ENCODE measurements at places on chromosomes 2 and 18. TPM values are rescaled to one million over a fixed set of nuclear protein-coding genes. Genes with fewer than 3 reads are reported as not detected.

GRCh38 chr2:149885468-149885867, 297.9 kb upstream of the MMADHC start:
- no peak for DNase-seq

DNA sequence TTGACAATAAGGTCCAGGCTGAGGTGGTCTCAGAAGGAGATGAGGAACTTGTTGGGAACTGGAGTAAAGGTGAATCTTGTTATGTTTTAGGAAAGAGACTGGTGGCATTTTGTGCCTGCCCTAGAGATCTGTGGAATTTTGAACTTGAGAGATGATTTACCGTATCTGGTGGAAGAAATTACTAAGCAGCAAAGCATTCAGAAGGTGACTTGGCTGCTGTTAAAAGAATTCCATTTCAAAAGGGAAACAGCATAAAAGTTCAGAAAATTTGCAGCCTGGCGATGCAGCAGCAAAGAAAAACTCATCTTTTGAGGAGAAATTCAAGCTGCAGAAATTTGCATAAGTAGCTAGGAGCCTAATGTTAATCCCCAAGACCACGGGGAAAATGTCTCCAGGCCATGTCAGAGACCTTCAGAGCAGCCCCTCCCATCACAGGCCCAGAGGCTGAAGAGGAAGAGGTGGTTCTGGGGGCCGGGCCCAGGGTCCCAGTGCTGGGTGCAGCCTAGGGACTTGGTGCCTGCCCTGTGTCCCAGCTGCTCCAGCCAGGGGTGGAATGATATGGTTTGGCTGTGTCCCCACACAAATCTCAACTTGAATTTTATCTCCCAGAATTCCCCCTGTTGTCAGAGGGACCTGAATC, 73.5 kb downstream of the FIGN start:
- DNase-seq = no peak

DNA sequence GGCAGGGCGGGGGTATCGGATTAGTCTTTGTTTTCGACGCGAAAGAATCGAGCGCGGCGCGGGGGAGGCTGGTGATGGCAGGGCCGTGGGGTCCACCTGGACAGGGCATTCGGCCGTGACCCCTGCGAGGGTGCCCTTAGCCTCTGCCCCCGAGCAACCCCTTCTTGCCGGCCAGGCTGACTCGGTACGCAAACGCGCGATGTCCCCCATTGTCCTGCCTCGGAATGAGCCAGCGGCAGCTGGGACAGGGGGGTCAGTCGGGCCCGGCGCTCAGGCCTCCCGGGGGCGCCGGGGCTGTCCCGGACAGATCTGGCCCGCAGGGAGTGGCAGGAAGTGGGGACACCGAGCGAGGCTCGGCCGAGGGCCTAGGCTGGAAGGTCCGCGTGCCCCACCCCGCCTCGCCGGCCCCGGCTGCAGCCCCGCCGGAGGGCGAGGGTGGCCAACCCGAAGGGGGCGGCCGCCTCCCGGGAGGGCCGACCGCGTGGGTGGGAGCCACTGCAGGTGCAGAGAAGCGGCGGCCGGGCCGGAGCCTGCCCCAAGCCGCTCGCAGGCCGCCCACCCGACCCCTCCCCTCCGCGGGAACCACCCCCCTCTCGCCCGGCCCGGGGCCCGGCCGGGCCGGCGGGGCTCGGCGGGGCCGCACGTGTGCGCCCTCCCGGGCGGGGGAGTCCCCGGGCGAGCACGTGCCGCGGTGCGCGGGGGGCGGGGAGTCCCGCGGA, at the start of gene TET3:
Gene TET3, plus strand, starts transcription at position 708 of the 719 bp plus-strand sequence. CDS start 1,494 bp downstream, outside the sequence.
- DNase-seq = peak; percentile 70

- DNase-seq = no peak
Observed at GRCh38 chr2:214322662-214323061, 88.2 kb upstream of the VWC2L start.

ACP1 gene
- 68.7 TPM for total RNA-seq

SRD5A2 gene
- total RNA-seq = 0.30 TPM

- DNase-seq = no peak
Observed at GRCh38 chr2:65411056-65411795, 21.2 kb downstream of the SPRED2 start.

TMEM163 gene
- total RNA-seq = 1.00 TPM

GRCh38 chr18:32255570-32255969, 65.7 kb downstream of the MEP1B start:
- no peak for DNase-seq

DNA sequence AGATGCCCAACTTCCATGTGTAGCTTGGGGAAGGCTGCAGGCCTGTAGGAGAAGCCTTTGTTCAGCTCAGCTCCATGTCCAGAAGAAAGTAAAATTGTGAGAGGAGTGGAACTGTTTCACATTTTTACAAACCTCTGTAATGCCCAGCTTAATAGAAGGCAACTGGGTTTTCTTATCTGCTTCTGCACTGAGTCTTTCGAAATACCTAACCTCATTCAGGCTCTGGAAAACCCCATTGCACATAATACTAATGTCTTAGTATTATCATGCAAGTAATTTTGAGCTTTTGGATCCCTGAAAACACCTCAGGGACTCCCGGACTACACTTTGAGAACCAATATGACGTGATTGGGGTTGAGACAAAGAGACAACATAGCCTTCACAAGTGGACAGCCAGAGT, 5.8 kb downstream of the SMIM21 start:
- no peak for DNase-seq

DNA sequence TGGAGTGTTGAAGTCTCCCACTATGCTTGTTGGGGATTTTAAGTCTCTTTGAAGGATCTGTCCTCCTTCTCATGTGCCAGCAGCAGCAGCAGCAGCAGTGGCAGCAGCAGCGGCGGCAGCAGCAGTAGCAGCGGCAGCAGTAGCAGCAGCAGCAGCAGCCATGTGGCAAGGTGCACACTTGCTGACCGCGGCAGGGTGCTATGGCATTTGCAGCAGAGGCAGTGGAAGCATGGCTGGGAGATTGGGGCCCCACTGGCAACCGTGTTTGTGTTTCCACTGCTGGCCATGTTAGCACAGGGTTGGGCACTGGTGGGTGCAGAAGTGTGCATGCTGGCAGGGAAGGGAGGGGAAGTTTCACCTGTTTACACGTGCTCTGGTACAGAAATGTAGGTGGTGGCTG, 280.1 kb downstream of the NUP35 start:
- no peak for DNase-seq

- no peak for DNase-seq
Observed at GRCh38 chr18:59109375-59109774, 30.3 kb upstream of the SEC11C start.

GRCh38 chr2:10139536-10139935, 17.0 kb downstream of the RRM2 start:
- no peak for DNase-seq

DNA sequence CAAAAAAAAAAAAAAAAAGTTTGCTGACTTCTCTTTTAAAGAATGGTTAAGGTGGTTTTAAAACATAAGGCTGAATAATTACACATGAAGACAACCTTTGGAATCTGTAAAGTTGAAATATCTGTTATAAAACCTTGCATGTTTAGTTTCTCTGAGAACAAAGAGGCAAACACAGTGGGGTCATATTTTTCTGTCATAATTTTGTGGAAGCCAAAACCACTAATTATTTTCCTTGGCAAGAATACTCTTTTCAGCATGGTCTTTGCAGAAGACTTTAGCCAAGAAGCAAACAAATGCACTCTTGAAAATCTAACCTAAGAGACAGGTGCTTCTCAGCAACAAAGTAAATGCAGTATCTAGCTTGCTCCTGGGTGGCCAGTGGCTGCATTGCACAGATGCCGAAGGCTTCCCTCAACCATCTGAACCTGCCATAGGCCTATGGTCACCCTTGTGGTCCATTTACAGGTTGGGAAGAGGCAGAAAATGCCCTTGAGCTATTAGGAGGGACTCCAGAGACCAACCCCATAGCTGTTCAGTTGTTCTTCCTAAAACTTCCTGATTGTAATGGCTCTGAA, 44.8 kb downstream of the ZAP70 start:
- no peak for DNase-seq

GRCh38 chr2:9681427-9681817, 50.6 kb upstream of the YWHAQ start:
- no peak for DNase-seq

DNA sequence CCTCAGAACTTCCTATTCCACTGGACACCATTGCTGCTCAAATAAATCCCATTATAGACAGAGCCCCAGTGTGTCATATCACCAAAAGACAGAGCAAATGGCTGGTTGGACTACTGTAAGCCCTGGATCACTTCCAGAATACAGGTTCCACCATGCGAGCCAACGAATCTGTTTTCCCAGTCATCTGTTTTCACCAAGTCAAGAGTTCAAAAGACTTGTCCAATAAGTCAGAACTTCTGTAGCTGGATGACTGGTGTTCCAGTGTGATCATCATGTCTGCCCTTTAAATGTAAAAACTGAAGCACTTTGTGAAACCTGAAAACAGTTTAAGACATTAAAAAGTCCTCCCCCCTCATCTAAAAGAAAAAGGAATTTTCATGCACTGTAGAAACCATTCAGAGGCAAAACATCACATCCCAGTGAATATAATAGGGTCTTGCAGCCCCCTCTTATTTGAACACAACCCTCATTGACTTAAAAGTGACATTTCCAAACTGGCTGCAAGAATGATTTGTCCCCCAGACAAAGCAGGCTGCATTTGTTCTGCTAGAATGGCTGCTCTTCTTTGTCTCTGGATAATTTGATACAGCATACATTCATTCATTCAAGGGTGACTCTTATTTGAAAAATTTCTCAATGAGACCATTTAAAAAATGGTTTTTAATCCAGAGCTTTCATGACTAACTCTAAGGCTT, 64.6 kb upstream of the TANC1 start:
- no peak for DNase-seq

DNA sequence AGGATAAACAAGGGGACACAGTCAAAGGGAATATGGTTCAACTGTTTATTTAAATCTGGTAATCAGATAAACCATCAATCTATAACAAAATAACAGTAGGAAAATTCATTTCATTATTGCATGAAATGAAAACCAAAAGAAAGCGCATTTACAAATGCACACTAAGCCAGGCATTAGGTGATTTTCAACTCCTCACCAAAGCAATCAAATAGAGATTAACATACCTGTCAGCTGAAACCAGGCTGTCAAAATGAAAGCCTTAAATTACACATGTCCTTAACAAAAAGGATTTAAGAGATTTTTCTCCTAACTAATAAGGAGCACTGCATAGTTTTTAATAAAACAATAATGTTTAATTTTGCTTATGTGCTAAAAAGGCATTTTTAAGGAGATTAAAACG, 23.0 kb downstream of the STK39 start:
- no peak for DNase-seq

IL36G gene
- total RNA-seq = not detected

ALPP gene
- total RNA-seq = 8.5 TPM

GPR35 gene
- 4.1 TPM for total RNA-seq

DNA sequence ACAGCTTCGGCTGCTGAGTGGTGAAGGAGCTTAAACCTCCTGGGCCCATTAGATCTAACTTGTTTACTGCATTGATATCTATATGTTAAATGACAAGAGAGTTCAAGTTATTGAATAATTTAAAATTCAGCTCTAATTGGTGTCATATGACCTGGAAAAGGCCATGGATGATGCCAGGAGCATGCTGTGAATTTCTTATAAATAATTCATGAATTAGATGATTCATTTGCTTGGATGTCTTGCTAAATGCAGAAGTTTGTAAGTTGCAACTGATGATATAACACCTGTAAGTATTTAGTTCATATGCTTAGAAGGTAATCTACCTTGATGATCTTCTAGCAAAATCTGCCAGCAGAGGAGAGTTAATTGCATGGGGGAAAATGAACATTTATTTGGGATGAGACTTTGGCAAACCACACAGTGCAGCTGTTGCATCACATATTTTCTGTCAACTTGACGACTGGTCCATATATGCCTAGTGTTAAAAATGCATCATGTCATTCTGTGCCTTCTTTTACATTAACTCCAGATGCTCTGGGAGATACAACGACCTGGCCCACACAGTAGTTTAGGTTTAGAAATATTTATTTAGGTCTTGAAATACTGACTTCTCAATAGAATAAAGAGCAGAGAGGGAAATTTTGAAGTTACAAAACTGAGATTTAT, 226.3 kb downstream of the KIAA1328 start:
- DNase-seq = no peak

GRCh38 chr2:173239644-173240043, 115.0 kb upstream of the CDCA7 start:
- no peak for DNase-seq

DNA sequence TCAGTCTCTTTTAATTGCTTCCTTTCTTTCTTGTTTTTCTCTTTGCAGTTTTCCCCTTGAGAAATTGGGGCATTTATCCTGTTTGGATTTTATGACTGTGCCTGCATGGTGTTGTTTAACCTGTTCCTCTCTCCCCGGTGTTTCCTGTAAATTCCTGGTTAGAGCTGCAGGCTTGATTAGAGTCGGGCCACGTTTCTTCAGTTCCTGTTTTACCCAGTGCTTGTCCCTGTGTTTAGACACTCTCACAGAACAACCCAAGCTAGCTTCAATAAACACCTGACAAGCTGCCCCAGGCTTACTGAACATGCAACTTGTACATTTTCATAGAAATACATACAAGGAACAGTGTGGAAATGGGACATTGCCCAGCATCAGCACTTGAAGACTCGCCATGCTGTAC, 53.9 kb downstream of the NGEF start:
- no peak for DNase-seq

DNA sequence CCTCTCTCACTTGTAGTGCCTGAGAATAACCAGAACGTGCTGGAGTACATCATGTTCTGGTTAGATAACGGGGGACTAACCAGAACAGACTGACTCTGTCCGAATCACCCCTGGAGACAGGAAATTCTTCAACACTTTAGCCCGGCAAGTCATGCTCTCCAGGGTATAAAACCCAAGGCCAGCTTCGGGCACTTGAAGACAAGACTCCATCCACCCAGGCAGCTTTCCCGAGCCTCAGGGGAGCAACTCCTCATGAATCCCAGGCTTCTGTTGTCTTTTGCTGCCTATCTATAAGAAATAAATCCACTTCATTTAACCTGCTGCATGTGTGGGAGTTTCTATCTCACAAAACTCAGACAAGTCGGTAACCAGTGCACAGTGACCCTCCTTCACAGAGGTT, 99.6 kb downstream of the KCNF1 start:
- DNase-seq = no peak

GRCh38 chr2:41267929-41268659, 779.7 kb upstream of the PKDCC start:
- DNase-seq = no peak

LOXHD1 gene
- total RNA-seq = 0.32 TPM

GRCh38 chr2:30235008-30235655, 3.8 kb downstream of the LBH start:
- no peak for DNase-seq

DNA sequence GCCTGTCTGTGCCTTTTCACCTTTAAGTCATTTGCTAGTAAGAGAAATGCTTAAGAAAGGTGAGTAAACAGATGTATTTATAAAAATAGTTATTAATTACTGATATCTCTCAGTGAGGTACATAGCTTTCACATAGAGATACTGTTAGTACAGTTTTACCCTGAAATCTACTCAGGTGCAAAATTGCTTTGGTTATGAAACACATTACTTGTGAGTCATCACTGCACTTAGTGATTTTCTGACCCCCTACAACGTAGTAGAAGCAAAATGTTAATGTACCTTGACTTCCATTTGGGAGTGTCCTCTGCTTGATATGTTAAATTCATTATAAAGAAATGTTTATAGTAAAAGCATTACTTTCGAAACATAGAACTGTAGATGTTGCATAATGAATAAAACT, 6.5 kb downstream of the GLS start:
- DNase-seq = no peak
